ENCODE measurements at places on chromosomes 5 and 9. TPM values are rescaled to one million over a fixed set of nuclear protein-coding genes. Genes with fewer than 3 reads are reported as not detected.
A peak's percentile ranks its signal among the peaks of the same experiment; 100 is the strongest.

PCDHA13 gene
- total RNA-seq = under 0.01 TPM

MYOT gene
- total RNA-seq = not detected

ZNF483 gene
- total RNA-seq = 1.8 TPM

SLC23A1 gene
- total RNA-seq = not detected

TEX48 gene
- total RNA-seq = not detected

FOXD4L4 gene
- total RNA-seq = 0.17 TPM

- no peak for DNase-seq
Measured at GRCh38 chr9:85876628-85877027, 64.3 kb upstream of the NAA35 start.

DNA sequence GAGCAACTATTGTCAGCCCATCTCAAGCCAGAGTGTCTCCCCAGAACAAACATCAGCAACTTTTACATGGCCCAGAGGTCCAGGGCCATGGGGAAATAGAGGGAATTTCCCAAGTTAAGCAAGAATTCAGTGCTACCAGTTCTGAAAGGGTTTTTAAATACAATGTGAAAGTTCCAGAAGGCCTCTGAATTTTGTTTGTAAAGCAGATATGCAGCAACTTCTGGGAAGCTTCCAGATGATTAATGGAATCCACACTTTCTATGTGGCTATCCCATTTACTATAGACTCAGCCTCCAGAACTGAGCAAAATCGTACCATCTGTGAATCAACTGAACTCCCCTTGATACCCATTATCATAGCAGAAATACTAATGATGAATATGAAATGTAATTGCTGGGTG, 93.8 kb downstream of the FEM1C start:
- peak; percentile 16 for DNase-seq

DNA sequence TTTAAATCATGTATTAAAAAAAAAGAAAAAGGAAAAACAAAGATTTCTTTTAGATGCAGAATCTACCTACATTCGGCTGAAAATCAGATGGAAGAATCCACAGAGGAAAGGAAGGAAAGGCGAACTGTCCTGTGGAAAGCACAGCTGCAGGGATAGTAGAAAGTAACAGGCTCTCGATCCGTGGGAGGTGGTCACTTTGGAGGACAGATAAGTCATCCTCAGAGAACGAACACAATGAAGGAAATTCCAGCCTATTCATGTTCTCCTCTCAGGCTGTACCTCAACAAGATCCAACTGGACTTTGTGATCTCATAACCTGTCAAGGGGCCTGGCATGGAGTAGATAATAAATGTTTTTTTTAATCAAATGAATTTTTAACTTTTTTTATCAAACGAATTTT, 72.8 kb downstream of the NR6A1 start:
- DNase-seq = peak; percentile 13

DNA sequence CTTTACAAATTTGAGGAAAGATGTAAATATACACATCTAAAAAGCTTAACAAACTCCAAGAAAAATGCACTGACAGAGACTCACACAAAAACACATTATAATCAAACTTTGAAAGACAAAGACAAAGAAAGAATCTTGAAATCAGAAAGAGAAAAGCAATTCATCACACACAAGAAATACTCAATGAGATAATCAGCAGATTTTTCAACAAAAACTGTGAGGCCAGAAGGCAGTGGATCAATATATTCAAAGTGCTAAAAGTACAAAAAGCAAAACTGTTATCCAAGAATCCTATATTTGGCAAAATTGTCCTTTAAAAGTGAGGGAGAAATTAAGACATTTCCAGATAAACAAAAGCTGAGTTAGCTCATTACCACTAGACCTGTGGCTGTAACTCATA, 6.1 kb downstream of the TPD52L3 start:
- no peak for DNase-seq

- no peak for DNase-seq
Measured at GRCh38 chr5:174378121-174378874, 332.8 kb downstream of the NSG2 start.

DNA sequence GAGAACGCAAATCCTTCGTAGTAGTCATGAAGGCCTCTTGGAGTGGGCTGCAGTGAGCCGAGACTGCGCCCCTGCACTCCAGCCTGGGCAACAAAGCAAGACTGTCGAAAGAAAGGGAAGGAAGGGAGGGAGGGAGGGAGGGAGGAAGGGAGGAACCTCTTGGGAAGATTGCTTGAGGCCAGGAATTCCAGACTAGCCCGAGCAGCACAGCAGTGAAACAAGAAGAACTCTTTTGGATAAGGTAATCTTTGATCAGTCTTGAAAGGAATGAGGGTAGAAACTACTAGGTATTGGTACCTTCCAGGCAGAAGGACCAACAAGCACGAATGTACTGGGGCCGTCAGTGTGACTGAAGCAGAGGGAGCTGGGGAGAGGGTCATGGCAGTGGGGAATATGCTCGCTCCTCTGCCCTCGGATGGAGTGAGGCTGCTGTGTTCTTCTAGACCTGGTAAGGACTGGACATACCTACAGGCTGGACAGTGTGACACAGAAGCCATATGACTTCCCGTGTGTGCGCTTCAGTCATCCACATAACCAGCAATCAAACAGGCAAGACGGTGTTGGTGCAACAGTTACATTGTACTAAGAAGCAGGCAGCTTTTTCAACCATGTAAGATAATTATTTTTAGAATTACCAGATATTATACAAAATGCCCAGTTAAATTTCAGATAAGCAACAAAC, 45.2 kb downstream of the P4HA2 start:
- DNase-seq = no peak

DNA sequence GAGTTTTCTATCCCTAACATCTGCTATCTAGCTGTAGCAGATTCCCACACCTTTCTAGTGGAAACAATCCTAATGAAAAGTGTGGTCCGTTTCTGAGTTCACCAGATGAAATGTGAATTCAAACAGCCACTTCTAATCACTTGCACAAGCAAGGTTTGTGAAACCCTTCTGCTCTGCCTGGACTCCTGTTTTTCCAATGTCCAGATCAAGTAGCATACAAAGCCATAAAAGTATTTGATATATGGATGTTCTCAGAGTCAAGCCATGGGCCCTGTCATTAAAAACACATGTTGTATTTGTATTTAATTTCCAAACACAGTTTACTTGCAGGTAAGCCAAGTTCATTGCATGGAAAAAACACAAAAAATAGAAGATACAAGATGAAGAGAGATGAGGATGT, 570.4 kb downstream of the NR2F1-AS1 start:
- no peak for DNase-seq

DNA sequence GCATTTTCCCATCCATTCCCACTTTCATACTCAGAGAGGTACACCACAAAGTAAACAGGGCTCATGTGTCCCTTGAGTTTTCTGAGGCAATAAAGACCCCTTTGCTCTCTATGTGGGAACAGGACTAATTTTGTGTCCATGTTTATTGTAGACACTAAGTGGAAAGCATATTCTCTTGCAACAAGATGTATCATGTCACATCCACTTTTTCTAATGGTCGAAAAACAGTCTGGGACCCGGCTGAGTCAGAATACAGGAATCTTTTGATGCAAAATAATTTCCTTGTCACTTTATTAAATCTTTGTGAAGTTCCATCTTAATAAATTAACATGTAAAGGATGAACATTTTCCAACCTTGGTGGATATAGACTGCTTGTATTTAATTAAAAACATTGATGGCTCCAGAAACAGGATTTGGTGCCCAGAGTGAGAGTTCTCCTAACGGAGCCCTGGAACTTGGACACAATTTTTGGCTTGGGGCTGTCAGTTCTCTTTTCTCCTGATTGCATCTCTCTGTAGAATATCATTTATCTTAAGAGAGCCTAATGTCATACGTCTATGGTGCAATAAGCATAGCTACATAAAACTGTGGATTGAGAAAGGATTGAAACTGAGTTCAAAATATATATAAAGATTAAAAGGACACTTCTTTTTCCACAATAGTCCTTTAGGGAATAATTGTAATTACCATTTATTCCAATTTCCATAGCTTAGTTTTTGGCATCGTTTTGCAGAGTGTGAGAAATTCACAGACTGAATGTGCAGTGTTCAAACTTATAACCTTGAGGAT, 1116.7 kb upstream of the SEMA6A start:
- no peak for DNase-seq

- no peak for DNase-seq
Measured at GRCh38 chr5:86640998-86641397, 23.3 kb downstream of the COX7C start.

GRCh38 chr9:95224376-95225019, 93.0 kb downstream of the FANCC start:
- no peak for DNase-seq

- DNase-seq = no peak
Measured at GRCh38 chr5:173862047-173862477, 26.1 kb upstream of the CPEB4 start.

DNA sequence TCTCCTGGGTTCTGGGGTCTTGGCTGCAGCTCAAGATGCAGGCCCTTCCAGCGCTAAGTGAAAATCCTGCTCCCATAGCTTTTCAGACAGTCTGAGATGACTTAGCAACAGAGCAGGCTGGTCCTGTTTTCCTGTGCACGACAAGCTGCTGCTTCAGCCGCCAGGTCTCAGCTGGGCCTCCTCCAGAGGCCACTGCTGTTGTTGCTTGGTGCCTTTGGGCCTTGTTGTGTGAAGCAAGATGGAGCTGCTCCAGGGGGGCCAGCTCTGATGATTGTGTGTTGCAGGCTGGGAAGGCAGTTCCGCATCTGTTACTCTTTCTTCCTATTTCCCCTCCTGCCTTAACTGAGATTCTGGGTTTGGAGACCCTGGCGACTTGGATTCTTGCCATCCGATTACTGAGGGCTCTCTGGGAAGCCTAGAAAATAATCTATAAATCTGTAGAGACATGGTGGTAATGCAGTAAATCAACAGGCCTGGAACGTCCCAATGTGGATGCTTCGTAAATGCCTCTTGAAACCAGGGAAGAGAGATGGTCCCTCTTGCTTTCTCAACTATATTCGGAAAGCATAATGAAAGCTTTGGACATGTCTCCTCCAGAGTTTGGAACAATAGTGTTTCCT, 3.2 kb downstream of the MAP1B start:
- DNase-seq = no peak

DNA sequence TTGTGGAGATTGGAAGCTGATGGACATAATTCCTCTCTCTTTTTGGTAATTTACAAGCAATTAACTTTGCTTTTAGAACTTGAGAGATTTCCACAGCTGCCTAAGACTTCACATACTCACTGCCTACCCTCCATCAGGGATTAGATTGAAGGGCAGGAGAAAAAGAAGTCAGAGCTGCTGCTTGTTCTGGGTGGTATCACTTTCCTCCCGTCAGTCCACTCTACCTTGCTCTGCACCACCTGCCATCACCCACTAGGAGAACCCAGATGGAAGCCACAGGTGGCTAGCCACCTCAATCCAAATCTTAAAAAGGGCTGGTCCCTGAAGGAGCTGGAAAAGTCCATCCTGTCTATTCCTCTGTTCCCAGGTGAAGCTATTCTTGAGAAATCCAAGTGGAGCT, 10.5 kb downstream of the IRF1 start:
- DNase-seq = no peak
